ENCODE measurements at places on chromosomes 11 and 22.

- DNase-seq, result peak; percentile 46
Measured at GRCh38 chr11:32100495-32100894, 9.6 kb downstream of the RCN1 start.

DNA sequence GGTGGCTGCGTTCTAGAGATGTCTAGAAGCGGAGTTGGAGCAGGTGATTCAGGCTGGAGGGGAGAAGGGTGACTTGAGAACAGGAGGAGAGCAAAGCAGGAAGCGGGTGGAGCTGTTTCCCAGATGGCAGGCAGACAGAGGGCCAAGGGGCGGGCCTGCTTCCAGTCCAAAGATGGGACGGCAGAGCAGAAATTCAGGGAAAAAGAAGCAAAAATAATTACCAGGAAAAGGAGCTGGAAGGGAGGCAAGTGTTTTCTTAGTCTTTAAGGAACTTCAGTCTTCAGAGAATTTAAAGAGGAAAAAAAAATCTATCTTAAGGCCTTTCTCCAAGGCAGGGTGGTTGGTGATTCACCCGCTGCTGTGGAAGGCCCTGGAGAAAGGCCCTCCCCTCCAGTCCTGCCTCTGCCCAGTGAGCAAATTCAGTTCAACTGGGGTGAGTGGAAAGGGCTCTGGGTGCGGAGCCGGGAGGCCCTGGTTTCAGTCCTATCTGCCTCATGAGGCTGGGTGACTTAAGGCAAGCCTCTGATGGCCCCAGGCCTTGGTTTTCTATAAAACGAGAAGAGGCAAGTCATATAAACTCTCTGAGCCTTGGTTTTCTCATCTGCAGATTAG lies 4.5 kb upstream of the CREB3L1 start:
- no peak for DNase-seq

DNA sequence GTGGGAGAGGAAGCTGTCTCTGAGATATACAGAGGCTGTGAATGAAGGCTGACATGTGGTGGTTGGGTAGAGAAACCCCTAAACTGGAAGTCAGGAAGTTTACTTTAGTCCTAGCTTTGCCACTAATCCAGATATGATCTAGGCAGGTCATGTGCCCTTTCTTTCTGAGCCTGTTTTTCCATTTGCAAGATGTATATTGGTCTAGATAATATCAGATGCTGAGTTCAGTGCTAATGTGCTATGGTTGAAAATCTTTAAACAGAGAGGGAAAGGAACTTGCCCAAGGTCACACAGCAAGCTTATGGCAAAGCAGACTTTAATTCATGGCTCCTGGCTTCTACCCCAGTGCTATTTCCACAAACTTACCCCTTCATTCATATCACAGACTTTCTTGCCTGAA lies 25.7 kb upstream of the TPBGL start:
- DNase-seq, result no peak

DNA sequence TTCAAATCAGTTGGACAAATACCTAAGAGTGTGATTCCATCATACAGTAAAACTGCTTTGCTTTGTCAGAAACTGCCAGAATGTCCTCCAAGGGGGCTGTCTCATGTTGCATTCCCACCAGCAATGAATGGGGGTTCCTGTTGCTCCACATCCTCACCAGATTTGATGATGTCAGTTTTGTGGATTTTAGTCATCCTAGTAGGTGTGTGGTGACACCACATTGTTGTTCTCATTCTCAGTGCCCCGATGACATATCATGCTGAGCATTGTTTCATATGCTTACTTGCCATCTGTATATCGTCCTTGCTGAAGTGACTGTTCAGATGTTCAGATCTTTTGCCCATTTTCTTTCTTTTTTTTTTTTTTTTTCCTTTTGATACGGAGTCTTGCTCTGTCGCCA lies 37.0 kb downstream of the CDPF1 start:
- no peak for DNase-seq

- DNase-seq, result no peak
Measured at GRCh38 chr22:44862281-44862680, 109.9 kb downstream of the ARHGAP8 start.

- no peak for DNase-seq
Measured at GRCh38 chr11:1398528-1399235, 8.9 kb downstream of the BRSK2 start.

GRCh38 chr11:34052608-34053160 lies 1.2 kb downstream of the CAPRIN1 start:
- no peak for DNase-seq

DNA sequence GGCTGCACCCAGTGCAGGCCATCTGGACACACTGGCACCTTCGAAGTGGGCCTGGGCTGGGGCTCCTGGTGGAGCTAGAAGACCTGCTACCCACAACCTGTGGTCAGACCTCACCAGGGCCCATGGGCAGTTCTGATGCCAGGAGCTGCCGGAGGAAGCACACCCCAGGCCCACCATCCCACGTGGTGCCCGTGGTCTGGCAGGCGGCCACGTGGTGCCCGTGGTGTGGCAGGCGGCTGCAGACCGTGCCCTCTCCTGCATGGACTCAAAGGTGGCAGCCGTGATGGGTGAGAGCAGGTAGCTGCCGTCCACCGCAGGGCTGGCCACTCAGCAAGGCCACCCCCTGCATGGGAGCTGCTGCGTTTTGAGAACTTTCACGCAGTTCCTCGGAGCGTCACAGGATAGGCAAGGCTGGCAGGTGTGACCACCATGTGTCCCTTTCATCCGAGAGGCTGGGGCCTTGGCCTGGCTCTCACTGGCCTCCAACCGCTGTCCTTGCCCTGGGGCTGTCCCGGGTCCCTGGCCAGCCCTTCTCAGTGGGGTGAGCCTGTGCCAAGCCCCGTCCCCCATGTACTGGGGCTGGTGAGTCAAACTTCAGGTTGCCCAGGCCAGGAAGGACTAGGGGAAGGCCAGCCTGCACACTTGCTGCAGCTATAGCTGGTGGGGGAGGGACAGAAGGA lies 3.9 kb upstream of the IL17REL start:
- no peak for DNase-seq

GRCh38 chr22:43399338-43399979 lies 12.4 kb upstream of the MPPED1 start:
- no peak for DNase-seq

- no peak for DNase-seq
Measured at GRCh38 chr11:114145166-114145775, 85.8 kb downstream of the ZBTB16 start.

DNA sequence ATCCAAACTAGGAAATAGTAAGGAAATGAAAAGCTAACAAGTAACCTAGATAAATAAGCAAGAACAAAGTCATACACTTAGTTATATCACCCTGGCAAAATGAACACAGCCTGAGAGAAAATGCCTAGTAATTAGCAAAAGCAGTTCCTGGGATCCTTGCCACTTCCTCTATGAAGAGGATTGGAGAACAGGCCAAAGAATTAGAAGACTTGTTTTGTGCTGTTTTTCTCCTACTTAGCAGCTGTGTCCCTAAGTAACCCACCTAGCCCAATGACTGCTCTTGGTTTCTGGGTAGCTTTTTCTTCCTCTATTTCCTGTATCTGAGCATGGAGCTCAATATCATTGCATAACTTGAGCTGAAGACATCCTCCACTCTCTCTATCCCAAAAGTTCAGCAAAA lies 713.9 kb downstream of the ETS1 start:
- DNase-seq, result no peak

- peak; percentile 86 for DNase-seq
Measured at GRCh38 chr11:130522284-130522961, 74.0 kb downstream of the ADAMTS15 start.

DNA sequence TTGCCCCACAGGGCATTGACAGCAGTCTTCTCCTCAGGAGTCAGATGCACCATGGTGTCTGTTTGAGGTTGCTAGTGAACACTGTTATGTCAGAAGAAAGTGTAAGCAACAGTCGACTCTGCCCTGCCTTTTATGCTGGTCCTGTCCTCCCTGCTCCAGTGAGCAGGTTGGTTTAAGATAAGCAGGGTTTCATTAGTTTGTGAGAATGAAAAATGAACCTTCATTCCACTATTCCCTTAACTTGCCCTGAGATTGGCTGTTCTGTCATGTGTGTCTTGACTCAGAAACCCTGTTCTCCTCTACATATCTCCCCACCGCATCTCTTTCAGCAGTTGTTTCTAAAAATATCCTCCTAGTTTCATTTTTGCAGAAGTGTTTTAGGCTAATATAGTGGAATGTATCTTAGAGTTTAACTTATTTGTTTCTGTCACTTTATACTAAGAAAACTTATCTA lies at the start of gene HBD:
TSS of gene HBD (minus strand) at position 103 of the 454 bp plus-strand sequence. CDS start at position 53, 50 bp downstream.
- DNase-seq, result no peak

- DNase-seq, result peak; percentile 42
Measured at GRCh38 chr22:36022162-36022561, 6.5 kb downstream of the RBFOX2 start.

GRCh38 chr22:23058063-23058462 lies 12.3 kb upstream of the GNAZ start:
- DNase-seq, result no peak

GRCh38 chr11:72767203-72768062 lies 15.2 kb upstream of the ARAP1 start:
- DNase-seq, result no peak

GRCh38 chr11:17989306-17989705 lies 23.5 kb downstream of the SERGEF start:
- no peak for DNase-seq

- DNase-seq, result no peak
Measured at GRCh38 chr11:104997288-104997687, 25.7 kb downstream of the CASP5 start.

DNA sequence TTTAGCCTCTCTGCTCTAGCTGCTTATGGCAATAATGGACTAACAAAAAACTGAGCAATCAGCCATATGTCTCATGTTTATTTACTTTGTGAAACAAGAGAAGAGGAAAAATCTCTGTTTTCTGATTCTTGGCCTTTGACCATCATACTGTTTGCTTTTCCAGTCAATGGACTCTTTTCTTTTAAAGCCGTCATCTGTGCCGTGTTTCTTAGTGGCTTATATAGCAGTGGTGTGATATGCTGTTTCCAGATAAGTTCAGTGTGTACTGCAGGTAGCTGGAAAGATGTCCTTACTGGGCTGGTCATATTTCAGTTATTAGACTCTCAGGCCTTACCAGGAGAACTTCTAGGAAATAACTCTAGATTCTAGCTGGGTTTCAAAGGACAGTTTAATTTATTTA lies 33.6 kb upstream of the TECTA start:
- DNase-seq, result peak; percentile 2

GRCh38 chr11:27933992-27934829 lies 173.7 kb downstream of the KIF18A start:
- DNase-seq, result peak; percentile 99

GRCh38 chr11:3201112-3201581 lies 17.5 kb downstream of the MRGPRG start:
- no peak for DNase-seq

DNA sequence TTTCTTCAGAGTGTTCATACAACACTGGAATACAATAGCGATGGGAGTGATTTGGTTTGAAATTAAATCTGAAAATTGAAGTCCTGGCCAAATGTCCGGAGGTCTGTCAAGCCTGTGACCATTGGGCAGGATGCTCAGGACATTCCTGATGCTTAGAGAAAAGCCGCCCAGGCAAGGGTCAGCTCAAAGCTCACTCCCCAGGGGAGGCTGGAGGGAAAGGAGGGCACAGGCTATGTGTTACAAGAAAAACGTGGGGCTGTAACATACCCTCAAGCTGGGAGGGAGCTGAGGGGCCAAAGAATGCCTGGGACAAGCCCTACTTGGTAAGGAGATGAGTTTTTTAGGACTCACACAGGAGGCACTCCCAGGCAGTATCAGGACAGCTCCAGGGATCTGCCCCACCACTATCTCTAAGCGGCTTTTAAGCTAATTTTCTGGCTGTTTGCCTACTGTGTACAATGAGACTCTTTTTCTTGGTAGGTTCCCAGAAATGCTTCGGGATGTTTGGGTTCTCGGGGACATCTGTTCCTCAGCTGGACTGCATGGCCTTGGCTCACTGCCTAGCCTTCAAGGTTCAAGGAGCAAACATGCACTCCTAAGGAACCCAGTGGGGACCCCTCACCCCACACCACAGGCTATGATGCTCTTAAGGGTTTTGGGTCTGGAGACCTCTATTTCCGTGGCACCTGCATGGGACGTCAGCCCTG lies 500.1 kb downstream of the BRD1 start:
- DNase-seq, result no peak

DNA sequence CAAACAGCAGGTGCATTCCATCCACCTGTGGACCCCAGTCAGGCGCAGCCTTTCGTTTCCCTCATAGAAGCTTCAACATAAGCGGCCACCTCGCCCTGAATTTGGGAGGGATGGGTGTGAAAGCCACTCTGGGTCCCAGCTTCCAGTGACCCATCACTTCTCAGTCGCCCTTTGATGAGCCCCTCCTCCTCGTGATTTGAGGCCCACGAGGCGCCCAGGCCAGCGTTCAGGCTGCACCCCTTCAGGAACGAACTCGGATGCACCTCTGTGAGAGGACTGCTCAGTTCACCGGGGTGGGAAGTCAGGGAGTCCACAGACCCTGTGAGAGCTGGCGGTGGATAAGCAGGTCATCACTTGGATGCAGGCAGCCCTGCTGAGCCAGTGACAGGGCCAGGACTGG lies 1118.2 kb downstream of the BRD1 start:
- no peak for DNase-seq

GRCh38 chr11:109062445-109062844 lies 359.5 kb upstream of the C11orf87 start:
- DNase-seq, result peak; percentile 67

GRCh38 chr22:31616315-31616980 lies 45.6 kb downstream of the PISD start:
- no peak for DNase-seq

- DNase-seq, result peak; percentile 13
Measured at GRCh38 chr11:22734628-22735345, 68.4 kb downstream of the GAS2 start.

DNA sequence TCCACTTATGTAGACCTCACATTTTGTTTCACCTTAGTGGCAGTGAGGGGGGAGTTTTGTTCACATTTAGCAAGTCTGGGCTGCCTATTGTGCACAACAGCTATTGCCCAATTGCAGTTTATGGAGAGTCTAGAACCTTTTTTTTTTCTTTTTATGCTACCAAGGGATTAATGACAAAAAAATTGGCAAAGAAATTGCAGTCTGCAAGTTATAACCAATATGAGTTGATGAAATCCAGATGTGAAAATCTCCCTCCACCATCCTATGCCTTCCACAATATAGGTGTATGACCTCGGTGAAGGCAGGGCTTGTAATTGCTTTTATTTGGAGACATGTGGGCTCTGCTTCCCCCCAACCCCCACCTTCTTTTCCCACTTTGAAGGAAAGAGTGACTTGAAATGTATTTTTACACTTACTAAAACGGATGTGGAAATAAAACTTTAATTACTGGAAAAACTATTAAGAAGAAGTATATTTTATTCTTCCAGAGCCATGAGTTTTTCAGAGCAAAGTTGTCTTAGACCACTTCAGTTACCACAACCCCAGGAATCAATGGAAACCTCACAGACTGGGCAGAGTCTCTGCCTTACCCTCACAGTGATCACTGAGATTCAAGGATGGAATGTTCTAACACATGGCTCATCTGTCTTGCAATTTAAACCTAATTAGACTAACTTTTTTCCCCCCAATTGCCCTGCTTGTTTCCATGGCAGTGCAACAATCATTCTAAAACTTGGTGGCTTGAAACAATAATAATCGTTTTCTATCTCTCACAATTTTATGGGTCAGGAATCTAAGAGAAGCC lies 120.8 kb upstream of the SLC5A12 start:
- DNase-seq, result peak; percentile 57

Data from skeletal muscle cell (primary cell).